Stimulated activated CD8-positive, alpha-beta memory T cell treated with anti-CD3 and anti-CD28 coated beads, Interleukin-15, amount 100 ng/mL, for 48 hours (primary cell): ENCODE measurements at places on chromosomes 11 and 22.

DNA sequence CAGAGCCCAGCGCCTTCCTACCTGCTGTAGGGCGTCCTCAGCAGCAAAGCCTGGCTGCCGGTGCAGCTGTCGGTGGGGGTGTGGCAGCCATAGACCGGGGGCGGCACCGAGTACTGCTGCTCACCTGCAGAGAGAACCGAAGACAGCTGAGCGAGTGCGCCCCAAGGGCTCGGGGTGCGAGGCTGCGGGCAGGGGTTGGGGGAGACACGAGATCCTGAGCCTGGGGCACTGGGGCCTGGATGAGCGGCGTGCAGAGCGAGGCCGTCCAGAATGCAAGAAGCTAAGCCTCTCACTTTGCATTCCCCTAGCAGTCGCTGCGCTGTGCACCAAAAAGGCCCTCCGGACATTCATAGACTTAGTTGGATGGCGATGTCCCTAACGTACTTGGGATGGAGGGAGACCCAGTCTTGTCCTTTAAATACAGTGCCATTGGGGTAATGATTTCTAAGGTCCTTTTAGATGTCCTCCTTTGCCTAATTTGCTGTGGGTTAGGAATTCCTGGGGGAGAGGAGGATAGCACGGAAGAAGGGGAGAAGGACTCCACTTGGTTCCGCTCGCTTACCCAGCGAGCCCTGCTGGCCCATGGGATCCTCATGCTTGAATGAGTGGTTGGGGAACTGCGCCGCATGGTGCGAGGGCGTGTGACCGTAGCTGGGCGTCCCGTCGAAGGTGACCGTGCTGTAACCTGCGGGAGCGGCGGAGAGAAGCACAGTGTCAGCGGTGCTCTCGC, 7.2 kb downstream of the WT1 start:
- DNase-seq, result no peak

GRCh38 chr11:45091563-45092403, 54.7 kb upstream of the PRDM11 start:
- DNase-seq, result no peak

DNA sequence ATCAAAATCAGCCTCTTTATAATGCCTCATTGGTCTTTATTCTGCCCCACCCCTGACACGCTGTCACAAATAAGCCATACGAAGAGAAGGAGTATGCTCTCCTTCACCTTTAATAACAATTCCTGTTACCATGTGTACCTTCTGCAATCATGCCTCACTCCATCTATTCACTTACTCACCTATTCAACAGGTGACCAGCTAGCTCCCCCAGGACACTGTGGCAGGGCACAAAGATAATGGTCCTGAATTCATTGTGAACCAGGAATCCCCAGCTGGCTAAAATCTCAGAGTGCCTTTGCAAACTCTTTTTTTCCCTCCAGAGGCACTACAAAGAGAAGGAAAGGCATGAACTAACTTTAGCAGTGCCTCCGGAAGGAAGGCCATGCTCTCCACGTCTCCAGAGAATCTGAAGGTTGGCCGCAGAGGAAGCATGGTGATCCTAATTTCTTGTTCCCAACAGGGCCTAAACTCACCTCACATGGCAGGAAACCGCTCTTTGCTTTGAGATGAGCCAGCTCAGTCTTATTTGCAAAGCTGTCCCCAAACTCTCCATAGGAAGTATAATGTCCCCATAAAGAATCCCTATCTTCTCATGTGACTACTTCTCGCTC, 590.3 kb downstream of the BUD13 start:
- DNase-seq, result no peak

GRCh38 chr11:78539506-78539905, 35.2 kb downstream of the NARS2 start:
- DNase-seq, result no peak

DNA sequence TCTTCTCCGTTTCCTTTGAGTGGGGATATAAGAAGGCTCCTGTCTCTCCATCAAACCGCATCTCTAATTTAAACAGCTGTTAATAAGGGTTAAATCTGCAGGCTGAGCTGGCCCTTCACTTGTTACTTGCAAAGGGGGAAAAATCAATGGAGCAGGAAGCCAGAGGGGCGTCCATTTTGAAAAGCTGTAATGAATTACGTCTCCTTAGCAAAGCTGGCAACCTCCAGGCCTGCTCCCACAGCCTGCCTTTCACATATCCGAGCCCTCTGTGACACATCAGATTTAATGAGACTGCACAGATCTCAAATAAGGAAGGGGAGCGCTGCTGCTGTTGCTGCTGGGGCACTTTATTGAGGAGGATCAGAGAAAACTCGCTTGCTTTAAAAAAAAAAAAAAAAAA, 320.8 kb downstream of the BLID start:
- no peak for DNase-seq

DNA sequence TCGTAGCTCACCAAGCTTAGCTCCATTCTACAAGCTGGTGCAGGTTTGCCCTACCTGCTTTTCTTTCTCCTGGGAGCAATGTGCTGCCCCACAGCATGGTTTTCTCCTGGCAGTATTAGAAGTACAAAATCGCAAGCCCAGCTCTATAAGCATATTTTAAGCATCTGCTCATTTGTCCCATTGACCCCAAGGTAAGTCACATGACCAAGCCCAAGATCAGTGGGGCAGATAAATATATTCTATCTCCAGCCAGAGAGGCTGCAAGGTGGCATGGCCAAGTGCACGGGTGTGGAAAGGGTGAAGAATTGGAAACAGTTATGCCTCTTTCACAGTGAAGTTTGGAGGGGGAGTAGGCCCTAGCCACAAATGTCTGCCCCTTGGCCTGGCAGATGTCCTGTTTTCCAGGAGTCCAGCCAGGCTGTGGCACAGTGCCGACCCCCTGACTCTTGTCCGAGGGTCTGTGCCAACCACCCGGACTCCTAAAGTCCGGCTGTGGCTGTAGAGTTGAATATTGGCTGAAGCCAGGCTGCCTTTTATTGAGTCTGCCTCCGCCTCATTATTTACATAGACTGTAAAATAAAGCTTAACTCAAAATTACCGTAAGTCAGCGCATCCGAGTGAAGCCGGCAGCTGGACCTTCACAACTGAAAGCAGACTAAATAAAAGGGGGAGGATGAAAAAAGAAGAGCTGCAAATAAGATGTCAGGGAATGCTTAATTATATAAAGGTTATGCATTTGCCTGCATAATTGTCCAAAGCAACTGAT, 165.7 kb downstream of the COMMD9 start:
- DNase-seq, result no peak

DNA sequence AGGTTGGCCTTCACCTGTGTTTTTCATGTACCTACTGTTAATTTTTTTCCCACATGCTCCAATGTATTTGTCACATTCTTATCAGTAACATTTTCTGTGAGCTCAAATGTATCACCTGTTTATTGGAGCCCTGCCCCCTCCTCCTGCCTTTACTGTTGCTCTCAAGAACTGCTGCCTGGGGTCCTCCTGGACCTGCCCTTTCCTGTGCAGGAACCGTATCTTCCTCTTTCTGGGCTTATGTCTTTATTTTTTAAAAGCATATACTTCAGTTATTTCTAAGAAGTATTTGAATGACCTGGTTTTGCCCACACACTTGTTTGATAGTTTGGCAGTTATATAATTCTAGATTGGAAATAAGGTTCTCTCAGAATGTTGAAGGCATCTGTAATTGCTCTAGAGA, 5.9 kb downstream of the FAM118B start:
- no peak for DNase-seq

GRCh38 chr11:105298630-105299029, 159.1 kb upstream of the CARD18 start:
- no peak for DNase-seq
